HL-60 (cell line): ENCODE measurements at places on chromosomes 7 and 10.

DNA sequence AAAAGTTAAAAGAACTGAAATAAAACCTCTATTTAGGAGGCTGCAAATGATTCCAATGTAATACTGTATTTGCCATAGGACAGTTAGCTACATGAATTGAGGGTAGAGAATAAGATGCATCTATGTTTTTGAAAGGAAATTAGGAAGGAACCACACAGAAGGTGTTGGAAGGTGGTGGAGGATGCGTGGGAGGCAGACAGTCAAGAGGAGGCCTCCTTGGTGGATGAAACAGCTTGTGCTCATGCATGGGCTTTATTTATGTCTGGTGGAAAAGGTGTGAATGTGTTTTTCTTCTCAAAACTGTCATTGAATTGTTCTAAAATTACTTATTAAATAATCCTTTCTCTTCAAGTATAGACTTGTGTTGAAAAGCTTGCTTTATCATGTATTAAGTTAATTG, 314.4 kb upstream of the NPSR1 start:
- no peak for DNase-seq

DNA sequence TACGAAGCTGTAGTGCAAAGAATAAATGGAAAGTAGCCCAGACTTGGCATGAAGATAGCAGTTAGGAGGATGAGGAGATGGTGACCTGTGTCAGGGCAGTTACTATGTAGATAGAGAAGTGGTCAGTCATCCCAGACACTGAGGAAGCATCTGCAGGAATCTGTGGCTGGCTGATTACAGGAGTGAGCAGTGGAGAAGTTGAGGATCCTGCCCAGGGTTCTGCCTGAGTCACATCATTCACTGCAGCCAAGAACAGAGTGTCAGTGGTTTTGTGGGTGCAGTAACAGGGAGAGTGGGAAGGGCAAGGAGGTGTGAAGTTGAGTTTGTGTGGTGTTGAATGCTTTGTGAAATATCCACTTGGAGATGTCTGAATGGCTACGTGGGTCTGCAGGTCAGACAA, 676.4 kb upstream of the NRP1 start:
- DNase-seq, result no peak

- DNase-seq, result no peak
Observed at GRCh38 chr7:157818701-157819454, 482.1 kb downstream of the DNAJB6 start.

- DNase-seq, result no peak
Observed at GRCh38 chr7:50351267-50351666, 46.8 kb downstream of the IKZF1 start.

- DNase-seq, result no peak
Observed at GRCh38 chr10:117578999-117579590, 36.5 kb downstream of the EMX2 start.

DNA sequence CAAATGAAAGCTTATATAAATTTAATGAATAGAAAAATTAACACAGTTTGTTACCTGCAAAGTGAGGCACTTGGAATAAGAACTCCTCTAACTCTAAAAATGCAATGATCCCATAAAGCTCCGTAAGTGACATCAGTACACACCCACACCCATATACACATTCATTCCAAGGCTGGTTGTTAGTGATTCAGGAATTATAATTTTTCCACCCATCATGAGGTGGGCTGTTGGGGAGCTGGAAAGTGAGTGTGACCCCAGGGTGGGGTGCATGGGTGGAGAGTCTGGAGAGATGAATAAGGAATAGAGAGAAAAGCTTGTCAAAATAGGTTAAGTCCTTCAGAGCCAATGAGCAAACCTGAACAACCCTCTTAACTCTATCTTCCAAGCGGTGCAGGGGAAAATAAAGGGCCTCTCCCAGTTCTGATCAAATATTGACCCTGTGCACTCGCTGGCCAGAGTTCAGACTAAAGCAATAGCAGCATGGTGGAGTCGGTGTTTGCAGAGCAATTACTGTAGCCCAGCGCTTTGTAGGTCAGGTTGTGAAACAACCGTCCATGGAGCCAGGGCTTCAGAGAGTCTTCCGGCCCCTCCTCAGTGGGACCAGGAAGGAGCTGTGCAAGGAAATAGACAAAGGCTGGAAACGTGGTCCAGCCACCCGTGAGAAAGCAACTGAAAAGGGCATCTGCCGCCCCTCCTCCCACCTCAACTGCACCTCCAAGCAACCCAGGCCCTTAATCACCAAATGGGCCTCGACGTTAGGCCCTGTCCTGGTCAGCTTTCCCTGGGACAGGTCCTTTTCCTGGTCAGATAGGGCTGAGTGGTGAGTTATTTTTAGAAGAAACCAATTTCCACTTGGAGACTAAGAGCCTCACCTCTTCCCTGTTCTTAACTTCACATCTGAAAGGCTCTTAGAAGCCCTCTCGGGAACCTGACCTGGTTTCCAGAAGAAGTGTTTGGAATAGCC, 61.2 kb downstream of the SH3PXD2A start:
- DNase-seq, result no peak

GRCh38 chr7:122206985-122207384, 62.9 kb upstream of the AASS start:
- no peak for DNase-seq

GRCh38 chr10:71368643-71369042, 28.1 kb upstream of the CDH23 start:
- DNase-seq, result no peak

- no peak for DNase-seq
Observed at GRCh38 chr7:83684928-83685327, 36.0 kb upstream of the SEMA3E start.

- DNase-seq, result no peak
Observed at GRCh38 chr7:46139079-46139478, 218.0 kb upstream of the IGFBP3 start.

DNA sequence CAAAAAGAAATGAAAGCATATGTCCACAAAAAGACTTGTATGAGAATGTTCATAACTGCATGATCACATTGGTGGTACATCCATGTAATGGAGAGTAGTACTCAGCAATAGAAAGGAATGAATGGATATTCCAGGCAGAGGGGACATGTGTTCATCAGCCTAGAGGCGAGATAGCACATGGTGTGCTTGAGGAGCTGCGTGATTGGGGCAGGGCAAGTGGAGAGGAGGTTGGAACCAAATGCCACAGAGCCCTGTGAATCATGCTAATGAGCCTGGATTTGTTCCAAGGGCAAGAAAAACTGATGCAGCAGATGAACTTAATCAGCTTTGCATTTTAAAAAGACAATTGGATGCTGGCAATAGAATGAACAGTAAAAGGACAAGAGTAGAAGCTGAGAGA, 73.3 kb downstream of the C10orf90 start:
- no peak for DNase-seq

DNA sequence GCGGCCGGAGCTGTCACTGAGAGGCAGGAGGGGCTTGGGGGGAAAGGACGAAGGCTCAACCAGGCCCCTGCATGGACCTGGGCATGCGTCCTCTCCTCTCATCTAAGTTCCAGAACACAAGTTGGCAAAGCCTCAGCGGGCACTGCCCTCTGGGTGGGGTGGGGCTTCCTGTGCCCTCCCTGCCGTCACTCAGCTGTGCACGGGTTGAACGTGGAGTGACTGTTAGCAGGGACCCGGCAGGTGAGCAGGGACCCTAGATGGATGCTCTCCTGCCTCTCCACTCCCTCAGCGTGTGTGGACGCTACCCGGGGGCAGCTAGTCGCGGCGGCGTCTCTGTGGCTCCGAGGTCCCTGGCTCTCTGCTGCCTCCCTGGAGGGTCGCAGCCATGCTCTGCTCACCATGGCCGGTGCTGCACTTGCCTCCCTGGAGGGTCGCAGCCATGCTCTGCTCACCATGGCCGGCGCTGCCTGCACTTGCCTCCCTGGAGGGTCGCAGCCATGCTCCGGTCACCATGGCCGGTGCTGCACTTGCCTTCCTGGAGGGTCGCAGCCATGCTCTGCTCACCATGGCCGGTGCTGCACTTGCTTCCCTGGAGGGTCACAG, 36.4 kb upstream of the TTYH3 start:
- no peak for DNase-seq

GRCh38 chr7:50814166-50814565, 31.5 kb upstream of the GRB10 start:
- DNase-seq, result no peak

DNA sequence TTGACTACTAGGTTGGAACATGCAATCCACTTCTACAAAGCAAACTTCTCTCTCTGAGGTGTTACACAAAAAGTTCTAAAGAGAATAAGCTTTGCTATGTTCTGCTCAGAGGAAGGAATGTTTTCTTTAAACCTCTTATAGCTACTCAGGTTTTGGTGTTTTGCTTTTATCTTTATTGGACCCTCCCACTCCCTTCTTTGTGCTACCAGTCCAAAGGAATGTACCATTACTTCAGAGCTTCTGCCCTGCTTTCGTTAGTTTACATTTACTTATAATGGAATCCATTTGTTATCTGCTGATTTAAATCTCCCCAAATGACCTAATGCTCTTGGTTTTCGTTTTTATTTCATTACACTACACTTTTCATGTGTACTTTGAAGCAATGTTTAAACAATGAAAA, 154.9 kb downstream of the ATE1 start:
- DNase-seq, result no peak

- no peak for DNase-seq
Observed at GRCh38 chr7:121666306-121666705, 206.7 kb upstream of the PTPRZ1 start.

DNA sequence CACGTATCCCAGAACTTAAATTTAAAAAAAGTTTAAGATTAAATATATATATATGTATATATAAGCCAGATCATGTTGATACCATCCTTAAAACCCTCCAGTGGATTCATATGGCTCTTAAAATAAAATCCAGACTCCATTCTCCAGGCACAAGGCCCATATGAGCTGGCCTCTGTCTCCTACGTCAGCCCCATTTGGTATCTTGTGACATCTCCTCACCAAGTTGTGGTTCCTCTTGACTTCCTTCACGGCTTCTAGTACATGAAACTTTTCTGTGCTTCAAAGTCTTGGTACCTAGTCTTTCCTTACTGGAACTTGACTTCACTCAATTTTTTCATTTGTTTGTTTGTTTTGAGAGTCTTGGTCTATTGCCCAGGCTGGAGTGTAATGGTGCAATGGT, 61.3 kb downstream of the PRLHR start:
- DNase-seq, result peak; percentile 43
